ENCODE measurements at places on chromosomes 12 and 14.

DNA sequence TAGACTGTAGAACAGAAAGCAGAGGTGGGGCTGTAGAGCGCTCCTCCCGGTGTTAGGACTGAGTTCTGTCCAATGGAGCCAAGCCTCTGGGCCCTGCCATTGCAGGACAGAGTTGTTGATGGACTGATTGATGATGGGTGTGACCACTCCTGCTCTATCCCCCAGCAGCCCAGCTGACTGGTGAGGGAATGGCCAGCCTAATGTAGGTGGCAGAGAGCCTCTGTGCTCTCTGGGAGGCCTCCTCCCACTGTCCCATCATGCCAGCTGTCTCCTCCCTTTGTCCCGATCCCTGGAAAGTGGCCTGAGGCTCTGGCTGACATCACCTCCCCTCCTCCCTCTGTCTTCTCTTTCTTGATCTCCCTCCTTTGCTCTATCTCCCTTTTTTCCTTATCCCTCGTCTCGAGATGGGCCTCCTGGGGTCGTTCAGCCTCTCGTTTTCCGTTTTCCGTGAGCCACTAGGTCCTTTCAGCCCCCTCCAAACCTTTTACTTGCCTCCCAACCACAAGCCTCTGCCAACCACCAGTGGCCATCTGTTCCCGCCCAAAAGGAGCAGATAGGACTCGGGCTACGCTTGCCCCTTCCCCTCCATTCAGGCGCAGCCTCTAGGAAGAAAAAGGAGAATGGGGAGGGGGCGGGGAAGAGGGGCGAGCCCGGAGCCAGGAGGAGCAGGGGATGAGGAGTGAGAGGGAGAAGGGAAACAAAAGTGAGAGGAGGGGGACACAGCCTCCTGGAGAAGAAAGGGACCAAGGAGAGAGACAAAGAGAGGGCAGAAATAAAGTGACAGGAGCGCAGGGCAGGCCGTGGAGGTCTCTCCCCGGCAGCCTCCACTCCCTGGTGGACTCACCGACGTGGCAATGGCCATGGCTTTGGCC lies 572 bp downstream of the EFS start:
- DNase-seq = no peak

DNA sequence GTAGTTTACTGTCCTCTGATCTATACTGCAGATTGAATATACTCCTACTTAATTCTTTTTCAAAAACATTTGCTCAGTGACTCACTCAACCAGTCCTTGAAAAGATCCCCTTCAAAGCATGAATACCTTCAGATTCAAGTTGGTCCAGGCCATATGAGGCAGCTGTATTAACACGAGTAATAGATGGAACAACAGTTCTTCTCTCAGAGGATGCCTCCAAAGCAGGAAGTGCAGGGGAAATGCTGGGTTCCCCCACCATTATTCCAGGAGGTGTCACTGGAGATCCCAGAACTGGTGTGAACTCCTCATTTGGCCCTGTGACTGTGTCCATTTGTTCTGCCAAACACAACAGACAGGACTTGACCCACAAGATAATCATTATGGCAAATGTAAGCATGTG lies 20.6 kb downstream of the ARMH4 start:
- DNase-seq = no peak

DNA sequence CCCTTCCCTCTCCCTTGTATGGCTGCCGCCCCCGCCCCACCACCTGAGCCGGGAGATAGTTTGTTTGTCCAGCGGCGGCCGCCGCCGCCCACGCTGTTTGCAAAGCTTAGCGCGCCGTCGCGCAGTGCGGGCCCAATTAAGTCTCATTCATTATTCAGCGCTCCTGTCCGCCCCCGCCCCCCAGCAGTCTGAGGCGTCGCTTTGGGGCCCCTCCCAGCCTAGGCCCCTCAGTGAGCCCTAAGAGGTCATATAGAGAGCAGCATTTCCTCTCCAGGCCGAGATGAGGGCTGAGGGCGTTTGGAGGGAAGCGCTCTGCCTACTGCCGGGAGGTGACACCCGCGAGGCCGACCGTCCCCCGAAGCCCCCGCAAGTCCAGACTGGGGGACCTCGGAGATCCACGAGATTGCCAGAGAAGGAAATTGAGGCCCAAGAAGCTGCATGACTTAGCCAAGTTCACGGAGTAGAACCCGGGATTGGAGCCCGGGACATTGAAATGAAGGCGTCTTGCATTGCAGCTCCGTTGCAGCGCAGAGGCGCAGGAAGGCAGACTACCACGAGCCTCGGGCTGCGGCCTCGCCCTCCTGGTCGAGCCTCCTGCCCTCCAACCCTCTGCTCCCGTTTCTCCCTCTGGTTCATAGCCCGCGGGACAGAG lies at the start of gene DNAJC22:
DNAJC22 (plus strand) TSS at position 230 of the 652 bp plus-strand sequence. CDS start 1,985 bp downstream, outside the sequence.
- DNase-seq = no peak

DNA sequence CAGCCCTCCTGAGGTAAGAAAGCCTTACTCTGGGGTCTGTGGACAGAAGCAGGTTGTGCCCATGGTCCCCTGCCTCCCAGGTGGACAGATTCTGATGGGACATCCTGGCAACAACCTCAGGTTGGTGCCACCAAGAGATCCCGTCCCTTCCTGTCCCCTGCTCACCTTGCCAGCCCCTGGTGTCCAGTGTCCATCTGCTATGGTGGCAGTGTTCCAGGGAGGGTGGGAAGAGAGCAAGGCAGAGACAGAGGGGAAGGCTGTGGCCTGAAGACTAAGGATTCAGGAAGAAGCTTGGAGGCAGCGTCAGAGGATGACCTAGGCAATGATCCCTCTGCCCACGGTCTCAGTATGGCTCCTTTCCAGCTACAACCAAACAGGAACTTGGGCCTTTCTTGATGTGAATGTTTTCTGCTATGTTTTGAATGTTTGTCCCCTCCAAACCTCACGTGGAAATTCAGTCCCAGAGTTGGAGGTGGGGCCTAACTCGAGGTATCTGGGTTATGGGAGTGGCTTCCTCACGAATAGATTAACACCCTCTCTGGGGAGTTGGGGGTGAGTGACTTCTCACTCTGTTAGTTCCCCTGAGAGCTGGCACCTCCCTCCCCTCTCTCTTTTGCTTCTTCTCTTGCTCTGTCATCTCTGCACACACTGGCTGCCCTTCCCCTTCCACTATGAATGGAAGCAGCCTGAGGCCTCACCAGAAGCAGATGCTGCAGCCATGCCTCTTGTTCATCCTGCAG lies 26.9 kb downstream of the IQSEC3 start:
- DNase-seq = no peak

DNA sequence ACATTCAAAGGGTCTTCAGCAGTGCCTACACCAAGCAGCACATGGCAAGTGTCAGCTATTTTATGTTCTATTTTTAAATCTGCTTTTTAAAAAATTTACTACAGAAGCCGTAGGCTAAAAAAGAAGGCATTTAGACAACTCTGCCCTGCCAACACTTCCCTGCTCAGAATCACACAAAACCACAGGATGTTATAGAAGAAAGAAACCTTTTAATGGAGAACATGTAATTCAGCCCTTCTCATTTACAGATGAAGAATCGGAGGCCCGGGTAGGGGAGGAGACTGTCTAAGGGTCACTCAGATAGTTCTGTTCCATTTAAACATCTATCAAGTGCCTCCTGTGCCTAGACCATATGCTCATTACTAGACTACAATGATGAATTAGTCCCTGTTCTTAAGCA lies 171.8 kb upstream of the NTF3 start:
- no peak for DNase-seq

- no peak for DNase-seq
Observed at GRCh38 chr14:51562816-51563215, 88.9 kb upstream of the FRMD6 start.

DNA sequence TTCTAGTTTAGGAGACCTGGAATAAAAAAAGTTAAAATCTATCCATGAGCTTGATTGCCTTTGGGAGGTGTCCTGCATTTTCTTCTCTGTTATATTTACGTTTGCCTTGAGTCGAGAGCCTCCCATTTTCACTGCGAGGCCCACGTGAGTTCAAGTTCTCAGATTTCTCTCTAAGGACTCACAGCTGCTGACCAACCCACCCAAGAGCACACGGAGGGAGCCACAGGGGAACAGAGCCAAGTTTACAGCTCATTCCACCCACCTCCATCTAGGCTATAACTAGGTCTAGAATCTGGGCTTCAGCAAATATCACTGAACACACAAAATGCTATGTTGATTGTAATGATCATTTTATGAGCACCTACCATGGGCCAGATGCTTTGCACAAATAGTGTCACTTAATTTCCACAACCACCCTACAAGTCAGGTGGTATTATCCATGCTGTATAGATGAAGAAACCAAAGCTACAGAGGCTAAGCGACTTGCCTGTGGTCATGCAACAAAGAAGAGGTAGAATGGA lies 16.7 kb downstream of the ALDH1L2 start:
- DNase-seq = no peak

- DNase-seq = no peak
Observed at GRCh38 chr14:83433618-83434017, 1900.0 kb upstream of the SEL1L start.

DNA sequence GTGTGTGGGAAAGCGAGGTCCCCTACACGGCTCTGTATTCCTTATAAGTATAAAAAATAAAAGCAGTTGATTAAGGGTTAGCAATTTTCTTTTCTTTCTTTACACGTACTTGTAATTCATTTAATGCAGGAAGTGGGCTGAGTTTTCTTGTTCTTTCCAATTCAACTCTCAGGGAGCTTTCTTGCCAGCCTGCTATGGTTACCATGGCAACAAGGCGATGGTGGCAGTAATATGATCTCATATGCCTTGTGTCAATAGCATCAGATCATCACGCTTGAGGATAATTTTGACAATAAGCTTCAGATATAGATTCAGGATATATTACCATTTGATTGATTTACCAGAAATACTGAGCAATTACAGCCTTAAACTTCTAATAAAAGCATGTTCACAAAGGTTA lies 466.5 kb downstream of the APAF1 start:
- no peak for DNase-seq

DNA sequence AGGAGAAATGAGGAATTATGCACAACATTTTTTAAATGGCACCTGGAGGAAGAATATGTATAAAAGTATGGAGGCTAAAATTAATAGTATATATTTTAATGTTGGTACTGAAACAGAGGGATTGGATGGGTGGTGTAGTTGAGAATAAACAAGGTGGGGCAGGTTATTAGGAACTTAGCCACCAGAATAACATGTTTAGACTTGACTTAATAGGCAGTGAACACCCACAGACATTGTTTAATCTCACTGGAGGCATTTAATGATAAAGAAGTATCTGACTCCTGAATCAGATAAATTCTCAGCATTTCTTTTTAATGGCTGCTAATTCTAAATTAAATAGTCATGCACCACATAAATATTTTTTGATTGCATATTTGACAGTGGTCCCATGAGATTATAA lies 139.7 kb downstream of the CNTN1 start:
- DNase-seq = no peak

DNA sequence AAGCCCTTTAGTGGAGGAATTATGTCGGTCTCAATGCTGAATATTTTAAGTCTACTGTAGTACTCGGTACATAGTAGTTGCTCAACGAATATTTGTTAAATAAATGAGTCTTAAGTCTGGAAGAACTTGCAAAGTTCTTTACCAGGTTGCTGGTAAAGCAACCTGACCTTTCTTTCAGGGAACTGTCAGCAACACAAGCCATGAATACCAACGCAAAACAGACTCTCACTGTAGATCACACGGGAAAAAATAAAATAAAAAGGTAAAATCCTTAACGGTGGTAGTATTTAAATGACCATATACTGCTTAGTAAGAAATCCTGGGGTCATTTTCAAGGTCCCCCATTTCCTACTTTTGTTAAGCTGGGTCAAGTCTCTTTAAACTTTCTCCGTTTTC lies 447 bp upstream of the NUBPL start:
- no peak for DNase-seq

DNA sequence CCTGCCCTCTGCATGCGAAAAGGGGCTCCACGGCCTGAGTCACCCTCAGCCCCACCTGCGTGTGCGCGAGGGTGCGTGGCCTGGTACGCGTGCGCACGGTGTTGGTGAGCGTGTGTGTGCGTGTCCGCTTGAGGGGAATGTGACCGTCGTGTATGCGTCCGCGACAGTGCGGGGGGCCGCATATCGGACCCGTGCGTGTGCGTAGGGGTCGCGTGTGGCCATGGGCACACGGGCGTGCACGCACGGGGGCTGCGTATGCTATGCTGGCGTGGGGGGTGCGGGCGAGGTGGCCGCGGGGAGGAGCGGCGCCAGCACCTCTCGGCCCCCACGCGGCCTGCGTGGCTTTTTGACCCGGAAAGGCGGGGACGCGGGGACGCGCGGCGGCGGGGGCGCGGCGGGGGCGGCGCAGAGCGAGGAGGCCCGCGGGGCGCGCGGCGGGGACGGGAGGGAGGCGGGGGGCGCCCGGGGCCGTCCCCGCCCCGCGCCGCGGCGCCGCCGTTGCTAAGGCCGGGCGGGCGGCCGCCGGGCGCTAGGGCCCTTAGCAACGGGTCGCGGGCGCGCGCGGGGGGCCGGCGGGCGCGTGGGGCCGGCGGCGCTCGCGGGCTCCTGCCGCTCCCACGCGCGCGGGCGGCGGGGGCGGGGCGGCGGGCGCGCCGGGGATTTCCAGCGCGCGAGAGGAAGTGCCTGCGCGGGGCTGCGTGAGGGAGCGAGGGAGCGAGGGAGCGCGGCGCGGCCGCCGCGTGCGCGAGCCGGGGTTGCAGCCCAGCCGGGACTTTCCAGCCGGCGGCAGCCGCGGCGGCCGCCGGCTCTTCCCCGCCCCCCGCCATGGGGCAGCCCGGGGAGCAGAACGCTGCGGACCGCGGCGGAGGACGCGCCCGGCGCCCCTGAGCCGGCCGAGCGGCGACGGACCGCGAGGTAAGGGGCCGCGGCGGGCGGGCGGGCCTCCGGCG lies at the start of gene TRAF3:
TRAF3 (plus strand) TSS at position 689 of the 950 bp plus-strand sequence. CDS start 92,753 bp downstream, outside the sequence.
- DNase-seq = peak; percentile 76

GRCh38 chr12:122437656-122438121 lies 15.2 kb upstream of the CLIP1 start:
- no peak for DNase-seq

GRCh38 chr12:19431407-19432308 lies 7.6 kb upstream of the AEBP2 start:
- DNase-seq = no peak

- no peak for DNase-seq
Observed at GRCh38 chr12:52003016-52003550, 3.7 kb upstream of the TAMALIN start.

- DNase-seq = no peak
Observed at GRCh38 chr12:31728289-31728916, 418 bp downstream of the AMN1 start.

DNA sequence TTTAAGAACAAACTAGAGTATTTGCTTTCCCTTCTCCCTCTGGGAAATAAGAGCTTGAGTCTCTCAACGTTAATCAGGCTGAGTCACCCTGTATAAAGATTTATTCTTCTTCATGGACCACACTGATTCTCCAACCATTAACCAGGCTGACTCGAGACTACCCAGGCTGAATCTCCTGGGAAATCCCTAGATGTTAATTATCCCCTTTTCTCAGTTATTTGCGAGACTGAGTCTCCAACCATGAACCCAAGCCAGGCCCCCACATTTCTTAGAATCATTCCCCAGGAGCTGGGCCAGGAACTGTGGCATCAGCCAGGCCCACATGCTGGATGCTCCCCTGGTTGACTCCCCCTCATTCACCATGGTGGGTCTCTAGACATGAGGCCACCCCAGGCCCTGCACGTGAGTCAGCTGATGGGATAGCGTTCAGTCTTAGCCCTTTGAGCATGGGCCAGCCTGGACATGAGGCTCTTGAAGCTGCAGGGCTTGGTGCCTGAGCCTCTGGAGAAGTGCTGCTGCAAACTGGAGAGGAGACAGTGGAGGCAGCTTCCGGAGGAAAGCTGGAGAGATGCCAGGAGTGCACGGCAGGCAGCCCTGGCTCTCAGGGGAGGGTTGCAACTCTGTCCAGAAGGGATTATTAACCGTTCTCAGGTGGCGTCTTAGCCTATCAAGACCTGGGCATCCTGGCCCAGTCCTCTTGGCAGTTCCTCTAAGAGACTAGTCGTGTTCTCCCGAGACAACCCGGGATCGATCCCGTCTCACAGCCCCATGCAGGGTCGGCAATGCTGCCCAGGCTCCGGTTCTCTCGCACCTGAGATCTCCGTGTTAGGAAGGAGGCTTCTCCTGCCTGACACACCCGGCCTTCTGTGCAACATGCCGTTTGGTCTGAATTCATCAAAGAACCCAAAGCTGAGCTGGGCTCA lies 296.6 kb downstream of the ADGRD1 start:
- no peak for DNase-seq
